CD4-positive, alpha-beta T cell treated with Interleukin-4 for 4 hours (primary cell): ENCODE measurements at places on chromosomes 6 and 20.

DNA sequence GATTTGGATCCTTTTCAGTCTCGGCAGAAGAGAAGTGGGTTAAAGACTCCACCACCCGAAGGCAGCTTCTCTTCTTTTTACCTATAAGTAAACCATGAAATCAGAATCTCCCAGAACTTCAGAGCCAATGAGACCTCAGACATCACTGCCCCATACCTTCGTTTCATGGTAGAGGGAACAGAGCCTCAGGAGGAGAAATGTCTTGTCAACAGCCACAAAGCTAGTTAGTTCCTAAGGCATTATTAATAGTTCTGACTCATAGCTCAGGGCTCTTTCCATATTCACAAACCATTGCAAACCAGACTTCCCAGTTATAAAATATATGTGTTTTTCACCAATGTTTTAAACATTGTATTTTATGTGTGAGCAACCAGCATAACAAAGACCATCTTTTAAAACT, 118.7 kb upstream of the RIPOR2 start:
- DNase-seq: no peak

DNA sequence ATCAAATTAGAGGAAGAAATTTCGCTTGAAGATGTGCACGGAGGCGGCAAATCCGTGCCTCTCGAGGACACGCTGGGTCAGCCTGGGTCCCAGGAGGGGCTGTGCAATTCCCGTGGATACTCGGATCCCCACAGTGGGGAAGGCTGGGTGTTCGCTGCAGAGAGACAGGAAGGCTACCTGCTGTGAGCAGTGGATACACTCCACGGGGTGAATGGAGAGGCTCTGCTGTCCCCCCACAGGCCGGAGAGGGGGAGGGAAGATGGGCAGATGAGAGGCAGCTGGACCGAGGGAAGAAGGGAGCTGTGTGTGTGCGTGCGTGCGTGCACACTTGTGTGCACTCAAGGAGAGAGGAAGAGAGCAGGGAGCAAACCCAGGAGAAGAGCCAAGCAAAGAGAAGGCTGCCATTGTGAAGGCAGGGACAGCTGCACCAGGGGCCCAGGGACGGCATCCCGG, 57.3 kb downstream of the SULF2 start:
- no peak for DNase-seq

DNA sequence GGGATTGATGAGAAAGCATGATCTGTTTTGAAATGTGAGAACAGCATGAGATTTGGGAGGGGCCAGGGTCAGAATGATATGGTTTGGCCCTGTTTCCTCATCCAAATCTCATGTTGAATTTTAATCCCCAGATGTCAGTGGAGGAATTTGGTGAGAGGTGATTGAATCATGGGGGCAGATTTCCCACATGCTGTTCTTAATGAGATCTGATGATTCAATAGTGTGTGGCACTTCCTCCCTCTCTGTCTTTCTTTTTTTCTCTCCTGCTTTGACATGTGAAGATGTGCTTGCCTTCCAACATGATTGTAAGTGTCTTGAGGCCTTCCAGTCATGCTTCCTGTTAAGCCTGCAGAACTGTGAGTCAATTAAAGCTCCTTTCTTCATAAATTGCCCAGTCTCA, 1060.3 kb upstream of the CITED2 start:
- no peak for DNase-seq

GRCh38 chr6:22637782-22638181, 68.4 kb downstream of the HDGFL1 start:
- DNase-seq: no peak
